ENCODE measurements at places on chromosomes 12 and 14.
A peak's percentile ranks its signal among the peaks of the same experiment; 100 is the strongest.

DNA sequence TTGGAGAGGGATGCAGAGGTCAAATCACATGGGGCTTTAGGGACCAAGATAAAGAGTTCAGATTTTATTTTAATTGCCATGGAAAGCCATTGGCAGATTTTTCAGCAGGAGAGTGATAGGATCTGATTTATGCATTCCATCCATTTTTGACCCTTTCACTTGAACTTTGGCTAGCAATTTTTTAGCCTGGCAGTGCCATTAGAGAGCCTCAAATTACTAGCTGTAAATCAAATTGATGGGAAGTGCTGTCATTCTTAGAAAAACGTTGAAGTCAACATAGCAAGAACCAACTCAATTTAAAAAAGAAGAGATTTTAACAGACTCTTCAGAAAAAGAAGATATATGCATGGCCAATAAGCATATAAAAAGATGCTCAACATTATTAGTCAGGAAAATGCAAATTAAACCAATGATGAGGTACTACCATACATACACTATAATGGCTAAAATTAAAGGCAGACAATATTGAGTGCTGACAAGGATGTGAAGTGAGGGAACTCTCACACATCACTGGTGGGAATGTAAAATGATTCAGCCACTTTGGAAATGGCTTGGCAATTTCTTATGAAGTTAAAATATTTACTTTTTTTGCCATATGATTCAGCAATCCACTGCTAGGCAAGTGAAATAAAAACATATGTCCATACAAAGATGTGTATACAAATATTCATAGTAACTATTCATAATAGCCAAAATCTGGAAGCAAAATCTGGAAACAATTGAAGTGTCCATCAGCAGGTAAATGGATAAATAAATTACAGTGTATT is 89.7 kb downstream of the PTCSC3 start:
- DNase-seq: no peak

GRCh38 chr12:82688035-82688501 is 1.4 kb downstream of the TMTC2 start:
- no peak for DNase-seq

DNA sequence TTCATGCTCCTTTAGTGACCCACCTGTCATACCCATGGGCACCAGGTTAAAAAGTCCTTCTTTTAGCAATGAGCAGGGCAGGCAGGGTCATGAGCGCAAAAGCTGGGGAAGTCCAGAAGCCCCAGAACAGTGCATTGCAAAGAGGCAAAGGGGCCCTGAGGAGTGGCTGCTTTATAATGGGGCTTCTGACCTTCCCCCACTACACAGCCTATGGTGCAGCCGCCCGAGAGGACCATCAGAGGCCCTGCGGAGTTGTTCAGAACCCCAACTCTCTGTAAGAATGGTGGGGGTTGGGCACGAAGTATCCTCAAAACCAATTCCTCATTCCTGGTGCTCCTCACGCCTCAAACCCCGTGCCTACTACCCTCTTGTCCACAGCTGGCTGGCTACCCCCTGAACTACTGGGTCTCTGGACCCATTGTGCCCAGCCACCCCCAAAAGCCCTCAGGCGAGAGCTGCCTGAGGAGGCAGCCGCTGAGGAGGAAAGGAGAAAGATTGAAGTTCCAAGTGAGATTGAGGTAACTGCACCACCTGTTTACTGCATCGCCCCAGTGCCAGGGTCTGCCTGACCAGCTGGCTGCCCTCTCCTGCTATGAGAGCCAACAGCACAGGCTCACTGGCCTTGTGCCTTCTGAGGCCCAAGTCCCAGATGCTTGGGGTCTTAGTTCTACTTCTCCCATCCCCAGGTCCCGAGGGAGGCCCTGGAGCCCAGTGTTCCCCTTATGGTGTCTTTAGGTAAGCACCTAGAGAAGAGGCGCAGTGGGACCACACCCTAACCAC is 6.7 kb downstream of the REC8 start:
- no peak for DNase-seq

GRCh38 chr12:94633401-94633800 is 17.0 kb downstream of the TMCC3 start:
- DNase-seq: no peak

- DNase-seq: no peak
These were observed 540.0 kb downstream of the RERGL start for GRCh38 chr12:17550011-17550410.

DNA sequence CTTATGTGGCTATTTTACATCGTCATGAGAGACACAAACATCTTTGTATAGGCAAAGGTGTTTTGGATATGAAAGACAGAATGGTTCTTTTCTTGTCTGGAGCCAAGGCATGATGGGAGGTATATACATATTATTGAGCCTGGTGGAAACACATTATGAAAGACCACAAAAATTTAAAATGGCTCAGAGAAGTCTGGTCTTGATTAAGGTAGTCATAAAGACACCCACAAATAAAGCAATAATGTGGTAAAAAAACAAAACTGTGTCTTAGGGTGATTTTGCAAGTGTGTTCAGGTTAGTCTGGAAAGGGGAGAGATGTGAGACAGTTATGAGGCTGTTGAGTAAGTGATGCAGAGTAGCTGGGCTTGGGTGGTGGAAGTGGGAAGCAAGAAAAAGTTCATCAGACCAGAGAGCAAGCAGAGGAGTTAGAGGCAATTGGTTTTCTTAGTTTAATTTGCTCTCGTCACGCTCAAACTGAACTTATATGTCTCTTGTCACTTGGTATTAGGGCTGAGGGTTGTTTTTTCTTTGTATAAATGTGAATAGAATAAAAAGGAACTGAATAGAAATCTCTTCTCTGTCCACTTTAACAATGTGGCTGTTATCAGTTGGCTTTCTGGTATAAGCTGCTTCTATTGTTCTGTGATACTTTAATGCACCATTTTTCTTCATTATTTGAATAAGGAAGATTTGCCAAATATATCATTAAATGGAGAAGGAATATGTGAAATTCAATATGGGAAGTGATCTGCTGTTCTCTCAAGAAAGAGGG is 115.0 kb downstream of the AKAP6 start:
- peak; percentile 40 for DNase-seq

DNA sequence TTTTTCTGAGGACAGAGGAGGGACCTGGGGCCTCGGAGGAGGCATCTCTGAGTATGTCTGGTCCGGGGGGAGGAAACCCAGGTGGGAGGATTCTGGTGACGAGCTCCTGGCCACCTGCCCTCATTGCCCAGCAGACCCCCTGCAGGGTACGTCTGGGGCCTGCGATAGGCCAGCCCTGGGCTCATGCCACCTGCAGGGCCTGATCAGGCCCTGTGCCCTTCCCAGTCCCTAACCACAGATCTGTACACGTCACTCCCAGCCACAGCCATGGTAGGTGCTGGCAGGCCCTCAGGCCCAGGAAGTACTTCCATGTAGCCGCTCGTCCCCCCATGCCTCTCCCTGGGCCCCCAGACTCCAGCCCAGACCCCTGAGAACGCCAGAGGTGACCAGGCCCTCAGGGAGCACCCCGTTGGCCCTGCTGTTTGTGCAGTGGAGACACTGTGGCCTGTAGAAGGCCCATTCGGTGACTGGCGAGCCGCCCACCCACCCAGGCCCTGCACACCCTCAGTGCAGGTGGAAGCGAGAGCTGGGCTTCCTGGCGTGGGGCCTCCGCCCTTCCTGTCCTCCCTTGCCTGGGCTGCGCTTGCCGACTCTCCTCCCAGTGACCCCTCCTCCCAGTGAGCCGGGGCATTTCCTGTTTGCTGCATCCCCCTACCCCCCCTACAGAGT is 5.7 kb downstream of the INF2 start:
- DNase-seq: no peak

- DNase-seq: no peak
These were observed 49.2 kb downstream of the SLC35F4 start for GRCh38 chr14:57816568-57817284.

GRCh38 chr12:62910549-62911169 is 24.3 kb downstream of the PPM1H start:
- no peak for DNase-seq

DNA sequence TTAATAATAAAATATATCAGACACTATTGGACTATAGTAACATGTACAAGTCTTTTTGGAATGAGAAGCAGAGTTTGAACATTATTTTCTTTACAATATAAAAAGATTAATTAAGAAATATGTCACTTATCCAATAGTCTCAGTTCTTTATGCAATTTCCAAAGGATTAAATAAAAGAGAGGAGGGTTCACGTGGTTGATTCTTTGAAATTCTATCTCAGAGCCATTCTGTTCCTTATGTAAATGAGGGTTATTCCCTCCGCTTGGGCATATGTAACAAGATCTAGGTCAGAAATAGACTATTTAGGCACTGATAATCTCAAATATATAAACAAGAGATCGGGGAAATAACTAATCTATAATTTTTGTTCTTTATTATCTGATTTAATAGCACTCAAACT is 2.1 kb upstream of the TUBA1A start:
- DNase-seq: no peak

- DNase-seq: no peak
These were observed 25.4 kb downstream of the SLC35E3 start for GRCh38 chr12:68771223-68771925.

DNA sequence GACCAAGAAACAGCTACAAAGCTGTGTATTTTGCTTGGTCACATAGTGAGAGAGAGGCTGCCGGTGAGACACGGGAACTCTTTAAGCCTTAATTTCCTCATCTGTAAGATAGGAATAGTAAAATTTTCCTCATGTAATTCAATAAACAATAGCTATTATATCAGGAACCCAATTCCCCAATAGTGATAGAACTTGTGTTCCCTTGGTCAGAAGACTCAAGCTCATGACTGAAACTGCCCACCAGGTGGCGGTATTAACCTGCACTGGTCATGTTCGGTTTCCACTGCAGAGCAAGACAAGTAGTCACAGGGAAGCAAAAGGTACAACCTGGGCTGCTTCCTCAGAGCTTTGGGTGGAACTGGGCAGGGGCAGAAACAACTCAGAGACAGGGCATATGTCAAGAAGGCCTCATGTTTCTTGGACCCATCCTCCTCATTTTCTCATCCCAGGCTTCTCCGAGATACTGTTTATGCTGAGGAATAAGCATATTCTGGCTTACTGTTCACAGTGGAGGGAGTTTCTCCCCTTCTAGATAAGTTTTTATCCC is 4.2 kb upstream of the AJUBA start:
- DNase-seq: no peak

GRCh38 chr12:87815771-87816585 is 213.2 kb downstream of the C12orf50 start:
- no peak for DNase-seq

DNA sequence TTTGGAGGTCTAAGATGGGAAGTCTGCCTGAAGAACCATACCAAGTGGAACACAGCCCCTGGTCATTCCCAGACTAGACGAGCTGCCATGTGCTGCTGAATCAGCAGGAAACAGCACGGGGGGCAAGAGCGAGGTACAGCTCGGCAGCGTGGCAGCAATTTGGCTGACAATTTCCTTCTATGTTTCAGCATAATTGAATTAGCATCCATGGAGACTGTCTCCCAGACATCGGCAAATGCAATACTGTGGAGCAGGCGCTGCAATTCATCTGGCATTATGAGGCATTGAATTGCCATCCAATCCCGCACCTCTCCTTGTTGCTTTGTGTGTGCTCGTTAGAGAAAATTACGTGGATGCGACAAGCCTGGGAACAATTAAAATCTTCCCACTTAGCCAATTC is 46.0 kb upstream of the CCDC60 start:
- no peak for DNase-seq

GRCh38 chr12:57027011-57027804 is 10.9 kb upstream of the TAC3 start:
- no peak for DNase-seq

DNA sequence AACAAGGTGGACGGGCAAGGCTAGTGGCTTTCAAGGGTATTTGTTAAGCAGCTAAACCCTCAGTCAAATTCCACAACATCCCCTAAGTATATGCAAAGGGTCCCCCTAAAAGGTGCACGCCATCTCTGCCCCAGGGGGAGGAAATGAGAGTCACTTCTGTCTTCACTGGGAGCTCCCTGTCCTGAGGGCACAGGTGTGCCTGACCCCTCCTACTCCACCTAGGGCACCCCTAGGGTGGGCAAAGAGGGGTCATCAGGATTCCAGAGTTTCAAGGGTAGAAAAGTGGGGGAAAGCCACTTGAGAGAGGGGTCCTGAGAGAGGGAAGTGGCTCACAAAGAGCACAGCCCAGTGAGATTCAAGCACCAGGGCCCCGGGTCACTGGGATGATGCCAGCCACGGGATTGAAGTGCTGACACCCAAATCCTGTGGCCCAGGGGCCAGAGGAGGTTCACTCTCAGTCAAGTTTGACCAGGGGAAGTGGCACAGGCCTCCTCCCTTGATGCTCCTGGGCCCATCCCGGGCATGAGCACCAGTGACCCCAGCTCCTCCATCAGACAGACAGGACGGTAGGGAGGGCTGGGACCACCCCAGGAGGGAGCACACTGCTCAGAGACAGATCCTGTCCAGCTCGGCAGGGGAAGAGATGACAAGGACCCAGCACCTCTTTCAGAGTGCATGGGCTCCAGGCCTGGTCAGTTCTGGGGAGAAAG is 82.3 kb upstream of the BCL11B start:
- DNase-seq: no peak

DNA sequence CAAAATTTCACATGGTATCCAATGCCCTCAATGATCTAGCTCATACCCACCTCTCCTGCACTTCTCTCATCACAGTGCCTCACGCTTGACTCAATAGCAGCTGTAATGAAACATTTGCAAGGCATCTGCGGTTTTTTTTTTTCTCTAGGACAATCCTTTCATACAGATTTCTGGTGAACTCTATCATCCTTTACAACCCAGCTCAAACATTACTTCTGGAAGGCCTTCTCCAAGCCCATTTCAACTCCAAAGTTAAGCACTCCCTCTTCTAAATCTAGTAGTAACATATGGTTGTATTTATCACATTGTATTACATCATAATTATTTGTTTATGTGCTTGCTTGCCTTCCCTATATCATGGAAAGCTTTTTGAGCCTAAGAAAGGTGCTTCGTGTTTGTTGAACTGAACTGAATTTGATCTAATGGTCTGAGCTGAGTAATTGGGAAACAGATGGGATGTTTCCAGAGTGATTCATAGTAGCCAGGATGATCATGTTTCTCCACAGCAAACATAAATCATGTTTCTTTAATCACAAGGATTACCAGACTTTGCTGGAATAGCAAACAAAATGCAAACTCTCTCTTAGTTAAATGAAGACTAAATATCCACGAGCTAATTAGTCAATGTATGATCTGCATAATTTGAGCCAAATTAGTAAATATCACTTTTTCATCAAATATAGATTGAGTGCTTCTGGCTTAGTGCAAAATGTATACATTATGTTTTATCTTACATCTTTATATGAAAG is 14.3 kb downstream of the CFL2 start:
- peak; percentile 82 for DNase-seq

- no peak for DNase-seq
These were observed 160.2 kb upstream of the LMNTD1 start for GRCh38 chr12:25713264-25713663.

- DNase-seq: no peak
These were observed 123.2 kb downstream of the FGD4 start for GRCh38 chr12:32522331-32523221.

- no peak for DNase-seq
These were observed 75.8 kb downstream of the WIF1 start for GRCh38 chr12:65045269-65045668.

GRCh38 chr14:99378782-99379214 is 101.9 kb downstream of the SETD3 start:
- DNase-seq: no peak

- DNase-seq: no peak
These were observed 62.3 kb upstream of the TMEM132C start for GRCh38 chr12:128204711-128205110.

Measured in BJ (cell line).